Hippocampal formation (tissue), 2 donors: ENCODE measurements at places on chromosomes 3 and 15.

DNA sequence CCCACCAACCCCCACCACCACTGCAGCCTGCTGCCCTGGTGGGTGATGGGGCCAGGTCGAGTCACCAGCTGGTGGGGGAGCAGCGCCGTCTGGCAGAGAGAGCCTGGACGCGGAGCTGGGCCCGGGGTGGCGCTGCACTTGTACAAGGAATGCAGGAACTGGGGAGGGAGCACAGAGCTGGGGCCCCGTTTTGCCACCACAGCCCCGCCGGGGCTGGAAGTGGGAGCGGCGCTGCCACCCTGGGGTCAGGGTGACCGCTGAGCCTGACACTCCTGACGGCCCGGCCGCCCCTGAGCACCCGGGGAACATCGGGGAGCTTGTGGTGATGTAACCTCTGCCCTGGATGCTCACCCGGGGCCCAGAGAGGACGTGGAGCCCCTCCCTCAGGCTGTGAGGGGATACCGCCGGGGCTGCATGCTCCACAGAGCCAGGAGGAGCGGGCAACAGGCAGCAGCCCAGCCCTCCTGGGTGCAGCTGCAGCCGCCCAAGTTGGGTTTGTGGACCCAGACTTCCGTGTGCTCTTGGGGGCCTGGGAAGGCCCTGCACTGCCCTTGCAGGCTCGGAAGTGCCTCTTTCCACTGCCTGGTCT, 32.6 kb upstream of the IREB2 start:
- no peak for DNase-seq

DNA sequence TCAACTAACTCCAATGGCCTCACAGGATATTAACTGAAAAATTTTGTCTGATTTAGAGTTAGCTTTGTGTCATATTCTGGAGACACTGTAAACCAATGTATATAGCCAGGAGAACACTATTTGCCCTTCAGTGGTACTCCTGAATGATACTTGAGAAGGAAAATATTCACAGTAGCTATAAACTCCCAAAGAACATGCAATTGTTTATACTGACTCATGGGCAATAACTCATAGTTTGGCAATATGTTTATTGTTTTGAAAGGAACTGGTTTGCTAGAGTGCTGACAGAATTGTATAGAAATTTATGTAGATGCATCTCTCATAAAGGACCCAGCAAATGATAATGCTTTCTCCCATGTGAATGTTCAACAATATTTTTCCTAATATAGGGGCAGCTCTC, 537.6 kb downstream of the PLOD2 start:
- DNase-seq = no peak

DNA sequence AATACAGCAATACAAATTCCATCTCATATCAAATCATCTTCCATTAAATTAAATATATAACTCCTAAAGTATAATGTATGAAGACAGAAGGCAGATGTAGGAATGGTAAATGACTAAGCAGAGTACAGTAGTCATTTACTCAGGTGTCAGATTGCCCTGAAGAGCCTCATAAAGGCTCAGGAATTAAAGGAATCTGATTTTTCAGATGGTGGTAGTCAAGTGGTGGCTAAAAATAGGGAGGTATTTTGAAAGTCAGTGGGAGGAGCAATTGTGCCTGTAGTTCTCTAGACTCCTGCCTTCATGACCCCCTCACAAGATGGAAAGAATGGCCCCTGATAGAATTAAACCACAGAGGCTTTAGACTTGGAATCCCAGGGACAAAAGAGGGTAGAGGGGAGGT, 142.7 kb upstream of the SYNPR start:
- no peak for DNase-seq

DNA sequence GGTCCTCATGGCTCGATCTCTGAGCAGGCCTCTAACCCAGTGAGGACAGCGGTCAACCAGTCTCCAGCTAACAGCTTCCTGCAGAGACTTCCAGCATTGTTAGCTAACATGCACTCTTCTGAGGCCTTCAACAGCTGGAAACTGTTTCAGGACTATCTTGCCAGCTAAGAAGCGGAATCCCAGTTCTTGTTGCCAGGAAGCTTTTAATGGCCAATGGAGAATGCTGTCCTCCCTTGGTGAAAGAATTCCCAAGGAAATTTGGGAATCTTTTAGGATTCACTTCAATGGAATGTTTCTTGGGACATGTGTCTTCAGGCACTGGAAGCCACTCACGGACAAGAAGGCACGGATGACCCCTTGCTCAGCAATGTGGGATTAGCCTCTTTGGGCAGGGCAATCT, 91.7 kb downstream of the CEMIP start:
- DNase-seq = no peak

- DNase-seq = peak; percentile 75
Observed at GRCh38 chr15:99076555-99077308, 28.1 kb upstream of the SYNM start.

DNA sequence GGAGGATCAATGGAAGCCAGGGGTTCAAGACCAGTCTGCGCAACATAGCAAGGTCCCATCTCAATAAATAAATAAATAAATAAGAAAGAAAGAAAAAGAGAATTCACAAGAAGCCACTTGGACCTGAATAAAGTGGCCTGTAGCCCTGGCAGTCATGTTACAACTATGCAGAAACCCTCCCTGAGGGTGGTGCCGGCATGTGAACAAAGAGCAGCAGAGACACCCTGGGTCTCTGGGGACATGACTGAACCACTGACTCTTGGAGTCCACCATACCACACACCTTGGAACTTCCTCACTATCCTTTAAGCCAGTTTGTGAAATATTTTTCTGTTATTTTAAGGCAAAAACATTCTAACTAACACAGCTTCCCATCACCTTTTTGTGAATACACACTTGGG, 93.0 kb downstream of the MEIS2 start:
- no peak for DNase-seq

DNA sequence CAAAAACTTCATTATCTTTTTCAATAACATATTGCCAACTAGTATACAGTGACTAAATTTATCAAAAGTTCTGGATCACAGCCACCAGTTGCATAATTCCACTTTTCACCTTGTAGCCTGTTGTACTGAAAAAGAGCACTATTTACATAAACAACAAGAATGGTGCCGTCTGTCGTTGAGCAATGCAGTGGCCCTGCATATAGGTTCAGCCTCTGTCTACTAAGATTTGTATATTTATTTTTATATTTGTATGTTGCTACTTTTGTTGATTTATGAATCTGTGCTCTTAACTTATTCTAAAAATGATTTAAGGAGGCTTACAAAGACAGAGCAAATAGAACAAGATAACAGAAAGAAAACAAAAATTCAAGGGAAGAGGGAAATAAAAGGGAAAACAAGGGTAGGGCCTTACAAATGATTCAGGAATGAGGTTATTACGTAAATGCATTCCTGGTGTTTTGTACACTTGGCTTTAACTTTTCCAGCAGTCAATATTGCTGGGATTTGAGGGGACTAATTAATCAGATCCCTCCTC, 257.6 kb upstream of the STT3B start:
- DNase-seq = no peak

DNA sequence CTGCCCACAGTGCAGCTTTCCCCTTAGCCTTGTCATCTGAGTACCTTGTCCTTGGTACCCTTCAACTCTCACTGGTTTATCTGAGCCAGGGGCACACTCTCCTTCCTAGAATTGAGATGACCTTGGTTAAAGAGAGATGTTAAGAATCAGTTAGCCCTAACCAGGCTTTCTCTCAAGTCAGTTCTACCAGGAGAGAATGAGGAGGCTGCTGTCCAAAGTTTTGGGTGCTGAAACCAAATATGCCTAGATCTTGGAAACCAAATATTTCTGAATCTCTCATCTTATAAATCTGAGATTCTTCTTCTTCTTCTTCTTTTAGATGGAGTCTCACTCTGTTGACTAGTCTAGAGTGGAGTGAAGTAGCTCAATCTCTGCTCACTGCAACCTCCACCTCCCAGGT, 12.0 kb upstream of the CTXND1 start:
- DNase-seq = no peak

GRCh38 chr15:93060336-93061248, 28.4 kb downstream of the RGMA start:
- DNase-seq = no peak

DNA sequence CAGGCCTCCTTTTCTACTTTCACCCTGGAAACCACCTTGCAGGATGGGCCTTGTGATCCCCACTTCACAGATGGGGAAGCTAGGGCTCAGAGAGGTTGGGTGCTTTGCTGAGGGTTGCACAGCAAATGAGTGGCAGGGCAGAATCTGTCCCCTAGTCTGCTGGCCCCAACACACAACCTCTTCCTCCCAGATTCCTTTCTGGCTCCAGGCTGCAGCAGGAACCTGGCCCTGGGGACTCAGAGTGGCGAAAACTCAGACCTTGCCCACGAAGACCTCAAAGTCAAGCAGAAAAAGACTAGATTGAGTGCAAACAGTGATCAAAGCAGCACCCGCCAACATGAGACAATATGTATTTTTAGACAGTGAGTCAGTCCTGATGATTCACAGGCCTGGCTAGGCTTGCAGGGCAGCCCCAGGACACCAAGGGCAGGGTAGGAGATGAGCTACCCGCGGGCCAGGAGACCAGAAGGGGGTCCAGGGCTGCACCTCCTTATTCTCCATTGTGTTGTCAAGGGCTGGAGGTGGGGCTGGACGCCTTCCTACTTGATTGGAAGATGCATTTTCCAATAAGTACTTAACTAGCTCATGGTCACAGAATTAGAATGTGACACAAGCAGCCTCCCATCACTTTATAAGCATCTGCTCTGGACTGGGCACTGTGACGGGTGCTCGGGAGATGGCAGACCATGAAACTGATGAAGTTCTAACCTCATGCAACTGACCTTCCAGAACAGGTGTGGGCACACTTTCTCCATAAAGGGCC, 23.9 kb downstream of the GOLGA6L2 start:
- no peak for DNase-seq

DNA sequence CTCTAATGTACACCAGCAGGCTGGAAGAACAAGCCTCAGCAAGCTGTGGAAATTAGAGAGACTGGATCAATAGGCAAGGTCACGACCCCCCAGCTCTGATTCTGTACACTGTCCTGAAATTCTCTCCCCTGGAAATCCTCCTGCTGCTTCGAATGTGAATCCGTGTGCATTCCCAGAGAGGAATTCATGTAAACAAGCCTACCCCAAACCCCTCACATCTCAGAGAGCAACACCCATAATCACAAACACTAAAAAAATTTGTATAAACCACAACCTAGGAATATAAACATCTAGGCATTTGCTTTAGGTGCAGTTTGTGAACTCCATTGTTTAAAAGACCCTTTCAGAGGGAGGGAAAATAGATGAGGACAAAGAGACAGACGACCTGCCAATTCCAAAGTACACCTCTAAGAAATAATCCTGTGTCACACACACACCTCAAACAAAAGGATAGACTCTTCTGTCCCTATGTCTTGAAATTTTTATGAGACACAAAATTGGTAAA, 325.2 kb downstream of the WDR72 start:
- DNase-seq = no peak

DNA sequence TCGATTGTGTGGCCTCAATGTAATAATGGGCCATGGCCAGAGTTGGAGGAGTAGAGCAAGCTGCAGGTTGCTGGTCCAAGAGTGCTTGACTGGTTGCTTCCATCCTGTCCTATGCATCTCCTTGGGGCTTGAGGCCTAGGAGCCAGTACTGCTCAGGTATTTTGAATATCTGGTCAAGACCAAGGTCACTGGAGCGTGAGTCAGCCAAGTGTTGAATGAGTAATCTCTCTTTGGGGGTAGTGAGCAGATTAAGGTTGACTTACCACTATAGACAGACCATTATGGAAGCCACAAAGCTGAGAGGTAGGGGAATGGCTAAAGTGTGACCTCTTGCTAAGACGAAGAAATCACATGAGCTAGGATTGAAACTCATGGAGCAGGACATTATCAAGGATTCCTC, 9.4 kb upstream of the PARP6 start:
- DNase-seq = no peak

DNA sequence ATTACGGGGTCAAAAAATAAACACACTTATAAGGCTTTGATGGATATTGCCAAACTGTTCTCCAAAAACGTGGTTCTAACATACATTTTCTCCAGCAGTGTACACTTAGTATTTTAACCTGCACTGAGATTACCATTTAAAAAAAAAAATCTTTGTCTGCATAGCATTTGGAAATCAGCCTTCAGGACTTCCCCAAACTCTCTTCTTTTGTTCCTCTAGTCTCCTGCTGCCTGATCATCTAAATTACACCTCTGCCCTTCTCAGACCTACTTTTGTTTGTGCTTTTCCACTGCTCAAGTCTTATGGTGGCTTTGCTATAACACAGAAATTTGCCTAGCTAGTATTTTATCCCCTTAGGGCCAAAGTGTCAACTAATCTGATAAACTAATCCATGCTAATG, 3.8 kb downstream of the NCEH1 start:
- DNase-seq = no peak

GRCh38 chr15:40430271-40430805, 10.4 kb upstream of the BAHD1 start:
- DNase-seq = no peak

- DNase-seq = no peak
Observed at GRCh38 chr3:128294999-128295468, 141.8 kb downstream of the EEFSEC start.

GRCh38 chr15:33098094-33099058, 96.1 kb downstream of the FMN1 start:
- DNase-seq = no peak

GRCh38 chr15:90711842-90712241, 5.3 kb upstream of the BLM start:
- DNase-seq = no peak

- no peak for DNase-seq
Observed at GRCh38 chr3:112739252-112739965, 98.5 kb upstream of the CCDC80 start.

- no peak for DNase-seq
Observed at GRCh38 chr3:31699309-31699953, 166.7 kb downstream of the STT3B start.

GRCh38 chr15:74460298-74460697, 662 bp downstream of the UBL7 start:
- no peak for DNase-seq

- no peak for DNase-seq
Observed at GRCh38 chr3:46678280-46678679, 15.2 kb downstream of the ALS2CL start.

DNA sequence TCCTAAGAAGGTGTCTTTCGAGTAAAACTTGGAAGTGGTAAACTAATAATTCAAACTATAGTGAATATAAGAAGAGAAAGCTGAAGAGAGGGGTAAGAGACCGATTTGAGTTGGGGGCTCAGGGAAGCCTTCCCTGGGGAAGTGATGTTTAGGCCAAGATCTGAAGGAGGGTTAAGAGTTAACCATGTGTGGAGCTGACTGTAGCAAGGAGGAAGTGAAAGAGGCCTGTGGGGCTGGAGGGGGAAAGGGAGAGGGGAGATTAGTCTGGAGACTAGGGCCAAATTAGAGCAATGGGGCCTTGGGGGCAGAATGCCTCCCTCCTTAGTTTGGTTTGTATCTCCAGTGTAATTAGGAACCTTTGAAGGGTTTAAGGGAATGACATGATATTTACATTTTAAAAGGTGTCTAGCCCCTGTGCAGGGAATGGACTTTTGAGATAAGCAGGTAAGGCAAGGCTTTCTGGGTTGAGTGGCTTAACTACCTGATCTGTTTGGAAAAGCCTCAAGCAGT, 2.2 kb downstream of the ZNF592 start:
- DNase-seq = no peak
